ENCODE measurements at places on chromosomes 2 and 18. TPM values are rescaled to one million over a fixed set of nuclear protein-coding genes. Genes with fewer than 3 reads are reported as not detected.

- H3K27ac ChIP-seq, result no peak overlapping the region
- no peaks in the 10 kb centered on the region for H3K4me1 ChIP-seq
- no peak for DNase-seq
Observed at GRCh38 chr18:31655354-31655753, 29.0 kb downstream of the B4GALT6 start.

- H3K4me3 ChIP-seq, result no peak overlapping the region
- DNase-seq, result peak; percentile 76
- no peak overlapping the region for H3K27ac ChIP-seq
- H3K4me1 ChIP-seq, result peaks cover 5% of the 10 kb centered on the region
- no peaks in the 10 kb centered on the region for H3K36me3 ChIP-seq
Observed at GRCh38 chr2:222057347-222058073, 241.3 kb downstream of the PAX3 start.

GRCh38 chr2:1599301-1600085 lies 144.8 kb downstream of the PXDN start:
- H3K27ac ChIP-seq, result no peak overlapping the region
- peaks cover 39% of the 10 kb centered on the region for H3K4me1 ChIP-seq
- H3K36me3 ChIP-seq, result no peaks in the 10 kb centered on the region
- DNase-seq, result no peak
- no peaks in the 10 kb centered on the region for H3K27me3 ChIP-seq
- H3K4me3 ChIP-seq, result no peak overlapping the region

GRCh38 chr18:46859855-46860254 lies 57.5 kb downstream of the PIAS2 start:
- H3K36me3 ChIP-seq, result no peaks in the 10 kb centered on the region
- H3K4me1 ChIP-seq, result no peaks in the 10 kb centered on the region
- no peaks in the 10 kb centered on the region for H3K27me3 ChIP-seq
- no peak for DNase-seq

DNA sequence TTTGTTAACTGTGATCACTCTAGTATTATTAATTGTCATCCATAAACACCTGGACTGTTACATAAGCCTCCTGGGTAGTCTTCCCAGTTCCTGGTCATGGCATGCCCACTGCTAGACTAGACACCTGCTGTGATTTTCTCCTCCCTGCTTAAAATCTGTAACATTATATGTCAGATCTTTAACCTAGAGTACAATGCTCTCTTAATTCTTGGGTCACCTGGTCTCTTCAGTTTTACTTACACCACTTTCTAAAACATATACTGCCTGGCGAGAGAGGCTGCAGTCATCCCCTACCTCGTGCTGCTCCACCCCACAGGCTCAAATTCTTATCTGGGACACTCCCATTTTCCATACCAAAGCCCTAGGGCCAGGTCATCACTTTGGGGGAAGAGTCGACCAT lies 161.3 kb downstream of the CDH2 start:
- DNase-seq, result no peak
- no peaks in the 10 kb centered on the region for H3K36me3 ChIP-seq
- H3K4me3 ChIP-seq, result no peak overlapping the region
- H3K27me3 ChIP-seq, result no peaks in the 10 kb centered on the region
- H3K4me1 ChIP-seq, result no peaks in the 10 kb centered on the region

DNA sequence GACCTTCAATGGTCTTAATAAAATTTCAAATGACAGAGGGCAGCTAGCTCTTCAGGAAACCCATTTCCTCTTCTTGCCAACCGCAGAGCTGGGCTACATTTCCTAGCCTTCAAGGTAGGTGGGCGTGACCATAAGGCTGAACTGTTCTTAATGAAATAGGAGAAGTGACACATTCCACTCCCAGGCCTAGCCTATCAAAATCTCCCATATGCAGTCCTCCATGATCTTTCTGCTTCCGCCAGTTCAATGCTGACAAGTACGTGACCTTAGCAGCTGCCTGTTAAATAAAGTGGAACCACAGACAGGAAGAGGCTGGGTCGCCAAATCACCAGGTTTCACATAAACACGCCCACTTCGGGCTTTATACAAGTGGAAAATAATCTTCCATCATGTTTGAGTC lies 13.2 kb downstream of the SERPINE2 start:
- H3K27ac ChIP-seq, result no peak overlapping the region
- no peak overlapping the region for H3K4me3 ChIP-seq
- H3K4me1 ChIP-seq, result no peaks in the 10 kb centered on the region

DNA sequence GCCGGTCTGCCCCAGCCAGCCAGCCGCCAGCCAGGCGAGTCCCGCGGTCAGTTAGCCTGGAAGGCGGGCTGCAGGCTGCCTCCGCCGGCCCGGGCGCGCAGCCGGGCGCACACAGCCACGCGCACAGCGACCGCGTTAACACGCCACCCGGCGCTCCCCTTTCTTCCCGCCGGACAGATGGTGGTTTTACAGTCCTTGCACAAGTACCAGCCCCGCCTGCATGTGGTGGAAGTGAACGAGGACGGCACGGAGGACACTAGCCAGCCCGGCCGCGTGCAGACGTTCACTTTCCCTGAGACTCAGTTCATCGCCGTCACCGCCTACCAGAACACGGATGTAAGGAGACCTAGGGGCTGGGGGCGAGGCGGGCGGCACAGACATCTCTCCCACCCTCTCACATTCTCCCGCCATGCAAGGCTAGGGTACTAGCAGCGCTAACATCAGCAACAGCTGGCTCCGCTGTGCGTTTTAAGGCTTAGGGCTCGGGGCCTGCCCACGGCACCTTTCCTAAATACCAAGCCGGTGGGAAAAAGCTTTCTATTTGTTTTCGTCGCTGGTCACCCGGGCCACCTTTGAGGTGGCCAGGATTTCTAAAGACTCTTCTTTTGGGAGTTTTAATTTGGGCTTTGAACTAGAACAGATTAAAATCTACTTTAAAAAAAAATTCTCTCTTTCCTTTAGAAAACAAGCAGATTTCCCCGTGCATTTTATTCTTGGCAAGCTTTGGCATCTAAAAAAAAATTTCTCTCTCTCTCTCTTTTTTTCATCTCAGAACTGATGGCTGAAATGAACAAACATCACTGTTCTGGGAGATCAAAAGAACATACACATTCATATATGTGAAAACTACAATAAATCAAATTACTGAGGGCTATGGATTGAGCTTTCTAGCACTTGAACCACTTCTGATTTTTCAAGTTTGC lies 2.9 kb downstream of the TBR1 start:
- DNase-seq, result peak; percentile 22
- no peaks in the 10 kb centered on the region for H3K36me3 ChIP-seq
- peaks cover 100% of the 10 kb centered on the region for H3K27me3 ChIP-seq
- H3K4me3 ChIP-seq, result no peak overlapping the region
- H3K4me1 ChIP-seq, result peaks cover 44% of the 10 kb centered on the region

GRCh38 chr2:86249579-86250391 lies 50.5 kb downstream of the MRPL35 start:
- peak overlapping the region; percentile 30 for H3K27ac ChIP-seq
- no peak overlapping the region for H3K4me3 ChIP-seq
- DNase-seq, result peak; percentile 84
- H3K27me3 ChIP-seq, result no peaks in the 10 kb centered on the region
- peaks cover 13% of the 10 kb centered on the region for H3K4me1 ChIP-seq

DNA sequence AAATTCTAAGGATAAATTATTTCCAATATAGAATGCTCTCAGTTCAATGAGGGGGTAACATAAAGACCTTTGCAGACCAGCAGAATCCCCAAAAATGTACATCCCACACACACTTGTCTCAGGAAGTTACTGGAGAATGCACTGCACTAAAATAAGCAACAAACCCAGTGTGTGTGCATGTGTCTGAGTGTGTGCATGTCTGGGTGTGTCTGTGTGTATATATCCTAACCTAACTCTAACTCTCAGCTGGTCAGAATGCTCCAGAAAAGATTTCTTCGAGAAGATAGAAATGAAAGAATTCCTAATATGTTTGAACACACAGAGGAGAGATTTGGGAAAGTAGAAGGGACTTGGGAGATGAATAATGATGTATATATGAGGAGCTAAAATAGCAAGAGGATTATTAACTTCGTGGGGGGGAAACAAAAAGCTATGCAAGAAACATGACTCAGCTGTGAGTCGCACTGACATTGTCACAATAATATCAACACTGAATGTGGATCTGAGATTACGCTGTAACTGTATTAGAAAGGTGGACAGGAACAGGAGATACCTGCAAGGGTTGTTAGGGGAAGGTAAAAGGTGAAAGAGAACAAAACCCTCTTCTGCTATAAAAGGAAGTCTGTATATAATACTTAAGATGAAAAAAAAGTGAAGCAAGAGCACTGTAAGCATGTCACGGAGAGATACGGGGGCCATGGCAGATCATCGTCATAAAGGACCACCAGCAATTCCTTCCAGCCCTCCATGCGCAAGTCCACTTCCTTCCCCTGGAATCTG lies 11.1 kb downstream of the COLEC12 start:
- H3K4me3 ChIP-seq, result no peak overlapping the region
- DNase-seq, result no peak
- no peaks in the 10 kb centered on the region for H3K27me3 ChIP-seq
- H3K4me1 ChIP-seq, result peaks cover 5% of the 10 kb centered on the region

- H3K4me1 ChIP-seq, result no peaks in the 10 kb centered on the region
- no peaks in the 10 kb centered on the region for H3K36me3 ChIP-seq
- DNase-seq, result no peak
- H3K27ac ChIP-seq, result no peak overlapping the region
Observed at GRCh38 chr18:11310476-11311086, 161.2 kb upstream of the PIEZO2 start.

DNA sequence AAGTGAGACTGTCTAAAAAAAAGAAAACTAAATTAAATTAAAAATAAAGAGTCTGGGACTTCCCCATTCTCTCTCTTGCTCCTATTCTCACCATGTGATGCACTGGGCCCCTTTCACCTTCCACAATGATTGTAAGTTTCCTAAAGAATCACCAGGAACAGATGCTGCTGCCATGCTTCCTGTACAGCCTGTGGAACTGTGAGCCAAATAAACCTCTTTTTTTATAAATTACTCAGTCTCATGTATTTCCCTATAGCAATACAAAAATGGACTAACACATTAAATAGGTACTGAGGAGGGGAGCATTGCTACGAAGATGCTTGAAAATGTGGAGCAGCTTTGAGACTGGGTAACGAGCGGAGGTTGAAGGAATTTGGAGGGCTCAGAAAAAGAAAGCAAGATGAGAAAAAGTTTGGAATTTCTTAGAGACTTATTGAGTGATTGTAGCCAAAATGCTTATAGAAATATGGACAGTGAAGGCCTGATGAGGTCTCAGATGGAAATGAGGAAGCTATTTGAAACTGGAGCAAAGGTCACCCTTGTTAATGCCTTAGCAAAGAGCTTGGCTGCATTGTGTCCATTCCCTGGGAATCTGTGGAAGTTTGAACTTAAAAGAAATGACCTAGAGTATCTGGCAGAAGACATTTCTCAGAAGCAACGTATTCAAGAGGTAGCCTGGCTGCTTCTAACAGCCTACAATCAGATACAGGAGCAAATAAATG lies 128.7 kb downstream of the EIPR1 start:
- no peak overlapping the region for H3K27ac ChIP-seq
- peaks cover 3% of the 10 kb centered on the region for H3K36me3 ChIP-seq
- no peaks in the 10 kb centered on the region for H3K4me1 ChIP-seq
- DNase-seq, result no peak
- no peak overlapping the region for H3K4me3 ChIP-seq

DNA sequence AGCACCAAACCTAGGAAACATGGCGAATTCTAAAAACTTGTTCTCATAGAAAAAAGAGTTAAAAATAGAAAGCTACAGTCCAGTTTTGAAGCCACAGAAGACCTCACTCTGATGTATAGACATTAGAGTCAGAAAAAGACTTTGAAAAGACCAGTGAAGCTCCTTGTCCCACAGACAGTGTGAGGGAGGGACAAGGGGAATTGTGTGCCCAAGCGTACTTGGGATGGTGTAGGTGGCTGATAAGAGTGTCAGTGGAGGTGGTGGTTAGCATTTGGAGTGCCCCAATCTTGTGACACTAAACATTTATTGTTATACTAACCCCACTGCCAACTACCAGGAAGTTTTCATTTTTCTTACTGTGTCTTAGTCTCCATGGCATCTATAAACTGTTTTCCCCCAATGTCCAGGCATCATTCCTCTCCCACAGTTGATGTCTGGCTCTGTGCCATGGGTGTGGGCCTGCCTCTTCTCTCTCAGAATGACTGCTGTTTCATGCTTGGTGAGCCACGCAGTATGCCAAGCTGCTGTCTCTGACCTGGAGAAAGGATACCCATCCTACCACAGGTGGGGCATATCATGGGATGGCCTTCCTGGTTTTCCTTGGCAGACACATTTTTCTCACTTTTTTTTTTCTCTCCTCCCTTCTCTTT lies 161.4 kb downstream of the RPIA start:
- H3K27ac ChIP-seq, result no peak overlapping the region
- no peak for DNase-seq
- no peaks in the 10 kb centered on the region for H3K36me3 ChIP-seq
- H3K4me1 ChIP-seq, result no peaks in the 10 kb centered on the region
- no peaks in the 10 kb centered on the region for H3K27me3 ChIP-seq

DNA sequence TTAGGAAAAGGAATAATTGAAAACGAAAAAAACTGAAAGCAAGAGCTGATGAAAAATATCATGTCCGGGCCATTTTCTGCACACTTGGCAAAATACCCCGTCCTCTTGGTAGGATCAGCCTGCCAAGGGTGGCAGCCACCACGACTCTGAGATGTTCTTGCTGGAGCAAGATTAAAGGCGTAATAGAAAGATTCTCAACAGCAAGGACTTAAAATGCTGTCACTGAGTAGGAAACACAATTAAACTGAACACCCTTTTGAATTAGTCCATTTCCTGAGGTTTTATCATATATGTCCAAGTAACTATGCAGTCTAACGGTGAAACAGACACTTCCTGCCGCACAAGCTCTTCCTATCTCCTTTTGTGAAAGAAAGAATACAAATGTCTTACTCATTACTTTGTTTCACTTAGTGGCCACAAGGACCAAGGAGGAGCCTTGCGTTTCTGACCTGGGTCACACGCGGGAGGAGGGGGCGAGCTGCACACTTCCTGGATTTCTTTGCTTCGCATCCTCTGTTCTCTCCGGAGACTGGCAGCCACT lies 222.7 kb downstream of the PIEZO2 start:
- no peaks in the 10 kb centered on the region for H3K27me3 ChIP-seq
- H3K4me1 ChIP-seq, result peaks cover 9% of the 10 kb centered on the region

GRCh38 chr18:31648966-31649429 lies 35.4 kb downstream of the B4GALT6 start:
- DNase-seq, result no peak
- H3K4me1 ChIP-seq, result peaks cover 3% of the 10 kb centered on the region
- H3K4me3 ChIP-seq, result no peak overlapping the region
- no peaks in the 10 kb centered on the region for H3K27me3 ChIP-seq

GRCh38 chr2:112949456-112949855 lies 28.4 kb upstream of the IL36G start:
- no peak overlapping the region for H3K27ac ChIP-seq
- no peaks in the 10 kb centered on the region for H3K4me1 ChIP-seq
- DNase-seq, result no peak
- no peaks in the 10 kb centered on the region for H3K36me3 ChIP-seq
- H3K27me3 ChIP-seq, result no peaks in the 10 kb centered on the region

The POTEI gene
- total RNA-seq, result 0.59 TPM

The FABP1 gene
- total RNA-seq, result 0.39 TPM

The SLC4A5 gene
- 22.3 TPM for total RNA-seq

The FAM124B gene
- total RNA-seq, result 6.8 TPM

The STPG4 gene
- total RNA-seq, result 0.44 TPM

The ACP1 gene
- total RNA-seq, result 91.6 TPM

Data from spinal cord (tissue), 10 donors.